Lung (tissue), 17 donors: ENCODE measurements at places on chromosomes 13 and 19. TPM values are rescaled to one million over a fixed set of nuclear protein-coding genes. Genes with fewer than 3 reads are reported as not detected.

DNA sequence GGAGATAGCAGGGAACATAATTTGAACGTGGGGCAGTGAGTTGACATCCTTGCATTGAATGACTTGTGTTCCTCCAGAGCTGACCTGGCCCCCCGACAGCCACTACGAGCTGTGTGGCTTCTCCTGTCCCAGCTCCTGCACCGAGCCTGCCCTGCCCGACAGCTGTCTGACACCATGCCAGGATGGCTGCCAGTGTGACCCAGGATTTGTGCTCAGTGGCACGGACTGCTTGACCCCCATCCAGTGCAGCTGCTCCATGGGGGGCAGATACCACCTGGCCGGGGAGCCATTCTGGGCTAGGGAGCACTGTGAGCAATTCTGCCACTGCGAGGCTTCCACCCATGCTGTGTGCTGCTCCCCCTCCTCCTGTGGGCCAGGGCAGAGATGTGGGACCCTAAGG is 29.2 kb upstream of the FXYD3 start:
- H3K4me3 ChIP-seq, result no peak overlapping the region
- no peaks in the 10 kb centered on the region for H3K36me3 ChIP-seq
- DNase-seq, result no peak
- H3K27ac ChIP-seq, result no peak overlapping the region
- H3K27me3 ChIP-seq, result no peaks in the 10 kb centered on the region

DNA sequence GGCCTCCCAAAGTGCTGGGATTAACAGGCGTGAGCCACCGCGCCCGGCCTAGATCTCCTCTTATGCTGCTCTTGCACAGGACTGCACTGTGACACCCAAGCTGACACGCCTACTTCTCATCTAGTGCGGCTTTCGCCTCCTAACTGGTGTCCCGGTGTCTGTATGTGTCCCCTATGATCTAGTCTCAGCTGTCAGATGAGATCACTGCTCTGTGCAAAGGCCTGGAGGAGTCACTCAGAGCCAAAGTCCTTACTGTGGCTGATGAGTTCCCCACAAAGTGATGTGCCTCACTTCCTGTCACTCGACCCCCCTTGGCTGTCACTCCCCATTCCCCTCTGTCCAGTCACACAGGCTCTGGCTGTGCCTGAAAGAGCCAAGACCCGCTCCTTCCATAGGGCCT is 2.5 kb downstream of the ZNF556 start:
- DNase-seq, result no peak
- no peaks in the 10 kb centered on the region for H3K4me1 ChIP-seq
- H3K27ac ChIP-seq, result no peak overlapping the region
- H3K4me3 ChIP-seq, result no peak overlapping the region
- no peaks in the 10 kb centered on the region for H3K27me3 ChIP-seq
- H3K36me3 ChIP-seq, result no peaks in the 10 kb centered on the region

- H3K27me3 ChIP-seq, result peaks cover 5% of the 10 kb centered on the region
- no peak overlapping the region for H3K4me3 ChIP-seq
- H3K36me3 ChIP-seq, result no peaks in the 10 kb centered on the region
- DNase-seq, result no peak
- H3K4me1 ChIP-seq, result no peaks in the 10 kb centered on the region
- H3K27ac ChIP-seq, result no peak overlapping the region
Measured at GRCh38 chr19:38470788-38471480, 37.4 kb downstream of the RYR1 start.

- DNase-seq, result no peak
- H3K4me1 ChIP-seq, result no peaks in the 10 kb centered on the region
- no peak overlapping the region for H3K27ac ChIP-seq
- no peaks in the 10 kb centered on the region for H3K36me3 ChIP-seq
- no peaks in the 10 kb centered on the region for H3K27me3 ChIP-seq
Measured at GRCh38 chr19:54069470-54069869, 5.8 kb upstream of the VSTM1 start.

DNA sequence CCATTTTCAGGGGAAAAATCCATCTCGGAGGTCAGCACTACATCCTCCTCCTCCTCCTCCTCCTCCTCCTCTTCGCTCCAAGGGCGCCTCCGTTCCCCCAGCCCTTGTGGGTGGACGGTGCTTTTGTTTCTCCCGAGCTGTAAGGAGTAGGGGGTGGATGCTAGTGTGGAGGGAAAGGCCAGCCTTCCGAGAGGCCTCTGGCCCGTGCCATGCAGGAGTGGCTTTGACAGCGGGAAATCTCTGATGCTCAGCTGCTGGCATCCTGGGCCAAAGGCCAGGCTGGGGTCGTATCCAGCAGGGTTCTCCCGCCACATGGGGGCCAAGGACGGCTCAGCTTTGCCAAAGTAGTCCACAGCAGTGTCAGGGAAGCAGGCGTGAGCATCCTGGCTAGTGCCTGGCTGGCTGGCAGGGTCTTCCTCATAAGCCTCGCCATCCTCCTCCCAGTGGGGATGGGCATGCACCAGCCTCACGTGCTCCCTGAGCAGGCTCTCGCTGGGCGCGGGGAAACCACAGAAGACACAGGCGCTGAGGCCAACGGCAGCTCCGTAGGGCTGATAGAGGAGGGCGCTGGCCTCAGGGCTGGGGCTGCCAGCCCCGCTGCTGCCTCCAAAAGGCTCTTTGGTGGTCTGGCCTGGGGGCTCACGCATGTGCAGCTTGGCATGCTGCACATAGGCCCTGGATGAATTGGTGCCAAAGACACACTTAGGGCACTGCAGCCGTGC is 10.5 kb downstream of the WIZ start:
- H3K36me3 ChIP-seq, result no peaks in the 10 kb centered on the region
- no peak overlapping the region for H3K4me3 ChIP-seq
- no peak for DNase-seq
- H3K27ac ChIP-seq, result no peak overlapping the region

DNA sequence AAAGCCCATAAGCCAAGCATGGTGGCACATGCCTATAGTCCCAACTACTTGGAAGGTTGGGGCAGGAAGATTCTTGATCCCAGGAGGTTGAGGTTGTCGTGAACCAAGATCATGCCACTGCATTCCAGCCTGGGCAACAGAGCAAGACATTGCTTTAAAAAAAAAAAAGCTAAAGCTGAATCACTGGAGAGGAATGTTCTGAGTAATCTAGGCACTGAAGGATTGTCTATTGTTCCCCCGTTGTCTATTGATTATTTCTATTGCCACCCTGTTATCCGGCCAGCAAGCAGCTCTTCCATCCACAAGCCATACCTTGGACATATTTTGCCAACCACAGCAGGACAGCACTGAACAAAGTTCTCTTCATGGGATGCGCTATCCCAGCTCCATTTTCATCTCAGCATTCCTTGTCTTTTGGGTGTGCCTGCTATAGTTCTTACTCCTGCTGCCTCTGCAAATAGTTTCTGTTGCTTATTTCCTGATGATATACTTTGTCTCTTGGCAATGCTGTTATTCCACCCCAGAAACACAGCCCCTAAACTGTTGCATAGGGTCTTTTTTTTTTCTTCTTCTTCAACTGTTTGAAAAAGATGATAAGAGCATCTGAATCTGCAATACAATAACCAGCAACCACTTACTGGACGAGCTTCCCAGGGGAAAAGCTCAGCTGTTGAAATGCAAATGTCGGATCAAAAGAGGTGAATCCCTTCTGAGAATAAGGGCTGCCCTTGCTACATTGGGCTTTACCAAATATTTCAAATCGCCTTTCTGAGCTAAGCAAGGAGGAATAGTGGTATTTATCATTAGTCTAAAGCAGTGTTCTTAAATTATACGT is 22.2 kb upstream of the SIAH3 start:
- no peaks in the 10 kb centered on the region for H3K36me3 ChIP-seq
- no peak overlapping the region for H3K4me3 ChIP-seq
- no peak overlapping the region for H3K27ac ChIP-seq
- H3K4me1 ChIP-seq, result no peaks in the 10 kb centered on the region
- no peak for DNase-seq

The ZNF568 gene
- 2.5 TPM for polyA plus RNA-seq

The CCDC194 gene
- 0.37 TPM for polyA plus RNA-seq

The FARP1 gene
- polyA plus RNA-seq, result 32.6 TPM

- no peaks in the 10 kb centered on the region for H3K27me3 ChIP-seq
- H3K4me1 ChIP-seq, result no peaks in the 10 kb centered on the region
- no peak overlapping the region for H3K27ac ChIP-seq
Measured at GRCh38 chr19:47762615-47763308, 15.7 kb upstream of the SELENOW start.
